Stimulated activated CD4-positive, alpha-beta T cell treated with anti-CD3 and anti-CD28 coated beads, Interleukin-2, amount 100 ng/mL, for 48 hours (primary cell): ENCODE measurements at places on chromosomes 11 and 22.

DNA sequence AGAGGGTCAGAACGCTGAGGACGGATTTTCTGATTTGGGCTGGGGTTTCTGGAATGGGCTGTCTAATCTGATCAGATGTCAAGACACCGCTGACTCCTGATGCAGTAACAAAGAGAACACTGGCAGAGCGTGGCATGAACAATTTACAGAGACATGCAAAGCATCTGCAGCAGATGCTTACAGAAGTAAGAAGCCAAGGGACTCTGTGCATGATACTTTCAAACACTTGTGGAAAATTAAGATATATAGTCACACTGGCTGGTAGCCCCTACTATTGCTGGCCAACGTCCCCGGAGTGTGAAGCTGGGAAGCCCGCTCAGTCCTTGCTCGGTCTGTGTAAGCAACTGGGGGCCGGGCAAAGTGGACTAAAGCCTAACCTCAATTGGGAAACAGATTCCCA, 903.7 kb downstream of the BRD1 start:
- no peak for DNase-seq

DNA sequence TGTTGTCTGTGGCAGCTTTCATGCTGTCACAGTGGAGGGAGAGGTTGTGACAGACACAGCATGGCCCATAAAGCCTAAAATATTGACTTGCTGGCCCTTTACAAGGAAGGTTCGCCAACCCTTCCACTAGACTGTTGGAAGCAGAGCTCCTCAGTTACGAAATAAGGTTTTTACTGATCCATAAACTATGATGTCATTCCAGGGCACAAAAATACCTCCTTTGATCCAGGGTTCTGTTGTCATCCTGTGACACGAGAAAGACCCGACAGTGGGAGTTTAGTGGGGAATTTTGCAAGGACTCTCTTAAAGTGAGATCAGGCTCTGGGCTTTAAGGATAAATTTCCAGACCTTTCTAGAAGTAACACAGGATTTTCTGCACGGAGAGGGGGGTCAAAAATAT, 15.7 kb downstream of the BARX2 start:
- DNase-seq: no peak

DNA sequence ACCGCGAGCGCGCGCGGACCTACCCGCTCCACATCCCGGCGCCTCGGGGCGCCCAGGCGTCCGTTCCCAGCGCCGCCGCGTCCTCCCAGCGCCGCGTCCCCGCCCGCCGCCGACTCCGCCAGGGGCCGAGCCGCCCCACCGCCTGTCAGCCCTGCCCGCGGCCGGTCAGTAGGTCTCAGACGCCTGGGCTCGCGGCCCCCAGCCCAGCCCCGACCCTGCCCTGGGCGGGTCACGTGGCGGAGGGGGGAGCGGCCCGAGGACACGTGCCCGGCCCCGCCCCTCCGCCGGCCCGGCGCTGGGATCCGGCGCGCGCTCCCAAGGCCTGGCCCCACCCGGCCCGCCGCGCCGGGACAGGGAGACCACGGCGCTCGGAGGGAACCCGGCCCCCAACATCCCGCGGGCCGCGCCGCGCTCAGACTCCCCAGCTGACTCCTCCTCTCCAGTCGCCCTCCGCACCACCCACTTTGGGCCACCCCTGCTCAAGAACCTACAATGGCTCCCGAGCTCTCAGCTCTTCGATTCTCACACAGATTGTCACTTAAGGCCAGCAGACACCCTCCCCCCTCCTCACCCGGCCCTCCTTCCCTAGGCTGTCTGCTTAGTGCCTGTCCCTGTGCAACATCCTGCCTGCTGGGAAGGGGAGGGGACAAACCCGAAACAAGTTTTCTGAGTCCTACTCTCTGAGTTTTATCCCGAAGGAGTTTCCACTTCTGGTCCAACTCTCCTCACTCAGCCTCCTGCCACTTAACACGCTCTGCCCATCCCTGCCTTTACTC, at the start of gene RAB3IL1:
RAB3IL1 (minus strand) TSS at position 233 of the 776 bp plus-strand sequence; CDS start at position 34, 199 bp downstream.
- no peak for DNase-seq

DNA sequence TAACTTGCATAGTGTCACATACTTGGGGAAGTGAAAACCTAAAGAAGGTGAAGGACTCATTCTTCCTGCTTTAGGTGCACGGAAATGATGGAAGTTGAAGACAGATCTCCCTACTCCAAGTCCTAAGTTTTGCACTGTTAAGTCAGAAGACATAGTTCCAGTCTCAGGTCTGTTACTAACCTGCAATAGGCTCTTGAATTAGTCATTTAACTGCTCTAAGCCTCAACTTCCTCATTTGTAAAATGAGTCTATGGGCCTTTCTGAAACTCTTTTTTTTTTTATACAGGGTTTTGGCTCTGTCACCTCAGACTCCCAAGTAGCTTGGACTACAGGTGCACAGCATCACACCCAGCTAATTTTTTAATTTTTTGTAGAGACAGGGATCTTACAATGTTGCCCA, 30.8 kb upstream of the POU2AF1 start:
- DNase-seq: no peak

- no peak for DNase-seq
Observed at GRCh38 chr22:47053013-47053725, 290.7 kb downstream of the TBC1D22A start.

GRCh38 chr22:21076912-21077625, 31.3 kb downstream of the LRRC74B start:
- no peak for DNase-seq

DNA sequence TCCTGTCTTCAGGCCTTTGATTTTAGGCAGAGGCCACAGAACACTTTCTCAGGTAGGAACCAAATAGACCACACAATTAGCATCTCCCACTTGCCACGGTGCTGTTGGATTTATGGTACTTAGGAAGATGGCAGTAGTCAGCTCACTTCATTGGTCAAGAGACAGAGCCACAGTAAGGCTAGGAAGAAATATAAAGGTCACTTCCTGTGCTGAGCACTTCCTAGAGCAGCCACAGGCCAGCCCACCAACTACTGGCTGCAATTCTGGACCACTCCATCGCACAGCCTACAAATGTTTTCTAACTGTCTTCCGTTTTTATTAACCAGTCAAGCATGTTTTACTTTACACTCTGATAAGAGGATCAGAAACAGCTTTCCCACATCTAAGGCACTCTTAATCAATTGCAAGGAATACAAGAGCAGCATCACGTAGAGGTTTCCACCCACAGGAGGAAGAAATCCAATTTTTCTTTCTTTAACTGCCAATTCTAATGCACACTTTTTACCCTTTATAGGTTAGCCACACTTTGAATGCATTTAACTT, 54.7 kb downstream of the ABTB2 start:
- DNase-seq: no peak

DNA sequence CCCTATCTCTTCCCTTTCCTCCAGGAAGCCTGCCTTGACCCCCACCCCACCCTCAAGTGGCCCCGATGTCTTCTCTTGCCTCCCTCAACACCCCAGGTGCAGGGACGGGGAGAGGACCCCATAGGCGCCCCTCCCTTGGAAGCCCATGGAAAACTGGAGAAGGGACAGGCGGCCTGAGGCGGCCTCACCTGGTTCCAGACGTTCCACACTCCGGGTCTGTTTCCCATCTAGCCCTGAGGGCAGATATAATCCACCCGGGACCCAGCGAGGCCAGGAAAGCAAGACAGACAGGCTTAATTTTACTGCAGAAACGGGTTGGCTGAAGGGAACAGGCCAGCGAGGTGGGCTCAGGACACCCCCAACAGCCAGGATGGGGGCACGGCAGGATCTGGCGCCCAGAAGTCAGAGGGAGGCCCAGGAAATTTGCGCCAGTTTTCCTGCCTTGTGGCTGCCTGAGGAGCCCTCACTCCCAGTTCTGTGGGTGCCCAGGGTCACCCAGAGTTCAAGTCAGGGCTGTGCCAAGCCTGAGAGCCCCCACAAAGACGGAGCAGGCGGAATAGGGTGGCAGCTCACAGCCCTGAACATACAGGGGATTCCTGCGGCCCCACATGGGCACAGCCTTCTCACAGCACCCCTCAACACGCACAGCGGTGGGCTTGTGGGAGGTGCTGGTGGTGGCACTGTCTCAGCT, 3.0 kb upstream of the SIGIRR start:
- no peak for DNase-seq

DNA sequence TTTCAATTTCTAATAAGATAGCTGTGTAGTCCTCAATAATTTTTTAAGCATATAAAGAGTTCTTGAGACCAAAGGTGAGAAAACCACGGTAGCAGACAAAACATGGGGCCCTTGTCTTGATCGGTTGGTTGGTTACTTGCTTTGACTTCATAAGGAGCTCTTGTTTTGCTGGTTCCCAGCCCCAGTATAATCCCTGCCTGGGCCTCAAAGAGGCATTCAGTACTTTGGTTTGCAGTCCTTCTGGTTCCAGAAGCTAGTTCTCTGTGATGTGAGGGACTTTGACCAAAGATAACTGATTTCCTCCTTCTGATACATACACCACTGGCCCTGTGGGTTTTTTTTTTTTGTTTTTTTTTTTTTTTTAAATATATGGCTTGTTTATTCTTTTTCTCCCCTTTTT, 17.1 kb downstream of the MARK2 start:
- DNase-seq: no peak

DNA sequence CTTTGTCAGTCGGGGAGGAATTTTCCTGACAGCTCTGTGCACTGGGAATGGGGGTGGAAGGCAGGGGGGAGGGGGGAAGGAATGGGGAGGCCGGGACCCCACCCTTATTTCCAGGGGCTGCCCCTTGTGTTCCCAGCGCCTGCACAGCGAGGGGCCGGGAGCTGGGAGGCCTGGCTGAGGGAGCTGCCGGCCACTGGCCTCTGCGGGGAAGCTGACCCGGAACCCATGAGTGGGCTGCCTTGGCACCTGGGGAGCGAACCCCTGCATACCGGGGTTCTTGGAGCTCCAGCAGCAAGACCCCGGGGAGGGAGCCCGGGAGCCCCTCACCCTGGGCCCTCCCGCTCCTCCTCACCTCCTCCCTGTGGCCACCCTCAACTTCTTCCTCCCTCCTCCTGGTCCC, 3.5 kb downstream of the H19 start:
- DNase-seq: no peak

- DNase-seq: no peak
Observed at GRCh38 chr11:17604201-17604914, 57.3 kb downstream of the OTOG start.

- DNase-seq: no peak
Observed at GRCh38 chr22:25147642-25147928, 52.1 kb upstream of the CRYBB3 start.

DNA sequence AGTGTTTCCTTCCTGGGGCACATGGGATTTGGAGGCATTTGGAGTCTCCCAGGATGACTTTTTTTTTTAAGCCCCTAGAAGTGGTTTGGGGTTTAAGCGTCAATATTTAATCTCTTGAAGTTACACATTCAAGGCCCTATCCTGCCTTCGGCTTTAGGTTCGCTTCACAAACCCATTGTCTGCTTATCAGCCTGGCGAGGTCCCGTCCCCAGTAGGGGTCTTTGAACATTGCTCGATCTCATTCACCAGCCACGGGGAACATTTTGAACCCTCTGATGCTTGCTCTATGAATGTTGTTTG, 75.9 kb downstream of the KCNQ1 start:
- DNase-seq: no peak

GRCh38 chr22:41683052-41683451, 5.6 kb downstream of the SNU13 start:
- no peak for DNase-seq

DNA sequence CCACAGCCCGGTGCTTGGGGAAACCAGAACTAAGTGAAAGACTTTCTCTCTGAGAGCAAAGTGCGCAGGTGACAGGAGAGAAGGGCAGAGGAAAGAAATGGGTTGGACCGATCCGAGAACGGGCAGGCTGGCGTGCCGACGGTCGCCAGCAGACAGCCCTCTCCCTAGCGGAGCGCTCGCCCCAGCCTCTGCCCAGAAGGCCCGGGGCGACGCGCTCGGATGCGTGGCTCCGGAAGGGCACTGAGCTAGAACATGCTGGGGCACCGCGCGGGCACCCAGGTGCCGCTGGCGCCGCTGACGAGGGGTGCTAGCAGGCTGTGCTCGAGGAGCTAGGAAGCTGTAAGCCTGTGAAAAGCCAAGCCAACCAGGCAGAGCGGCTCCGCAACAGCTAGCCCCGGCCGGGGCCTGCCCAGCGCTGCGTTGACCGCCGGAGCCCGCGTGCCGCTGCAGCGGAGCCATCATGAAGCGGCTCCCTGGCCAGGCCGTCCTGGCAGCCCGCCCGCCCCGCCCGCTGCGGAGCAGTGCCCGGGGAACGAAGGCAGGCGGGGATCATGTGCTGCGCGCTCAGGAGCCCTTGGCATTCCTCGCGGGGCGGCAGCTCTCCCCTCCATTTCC, 22.1 kb upstream of the RRAS2 start:
- peak; percentile 29 for DNase-seq

- DNase-seq: no peak
Observed at GRCh38 chr11:19919050-19919561, 206.5 kb downstream of the NAV2 start.

GRCh38 chr22:26570864-26571525, 18.9 kb downstream of the TPST2 start:
- DNase-seq: no peak

DNA sequence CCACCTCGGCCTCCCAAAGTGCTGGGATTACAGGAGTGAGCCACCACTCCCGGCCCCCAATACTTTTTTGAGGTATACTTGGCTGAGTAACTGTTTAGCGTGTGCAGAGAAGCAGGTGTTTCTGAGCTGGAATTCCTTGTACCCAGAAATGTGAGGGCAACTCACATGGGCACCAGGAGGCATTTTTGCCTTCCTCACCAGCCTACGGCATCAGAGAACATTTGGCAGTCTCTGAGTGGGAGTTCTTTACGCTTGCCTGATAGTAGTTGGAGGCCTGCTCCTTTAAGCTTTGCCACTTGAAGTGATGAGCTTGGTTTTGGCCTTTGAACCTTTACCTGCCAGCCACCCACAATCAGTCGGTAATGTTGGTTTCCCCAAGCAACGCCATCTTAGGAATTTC, 9.2 kb downstream of the PARVB start:
- no peak for DNase-seq

GRCh38 chr11:10072142-10072541, 221.9 kb downstream of the SBF2 start:
- no peak for DNase-seq

- DNase-seq: no peak
Observed at GRCh38 chr11:44203270-44204043, 106.5 kb downstream of the ALX4 start.

- no peak for DNase-seq
Observed at GRCh38 chr22:20240900-20241299, 27.2 kb downstream of the RTN4R start.

GRCh38 chr22:38689651-38690050, 7.9 kb downstream of the TOMM22 start:
- no peak for DNase-seq

DNA sequence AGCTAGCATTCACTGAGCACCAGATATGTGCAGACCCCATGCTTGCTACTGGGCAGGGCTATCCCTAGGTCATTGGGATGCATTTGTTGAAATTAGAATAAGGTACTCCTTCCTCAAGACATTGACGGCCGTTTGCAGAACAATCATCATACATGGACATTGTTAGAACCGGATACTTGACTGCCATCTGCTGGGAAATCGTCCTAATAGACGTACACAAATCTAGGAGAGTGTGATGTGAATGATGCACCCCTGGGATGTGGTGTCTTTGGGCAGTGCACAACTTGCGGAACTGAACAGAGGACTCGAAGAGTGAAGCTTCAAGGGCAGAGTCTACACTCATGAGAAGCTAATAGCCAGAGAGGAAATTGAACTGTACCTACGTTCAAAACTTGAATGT, 35.9 kb downstream of the MYO18B start:
- DNase-seq: no peak

GRCh38 chr11:104165014-104165413, 1.1 kb upstream of the PDGFD start:
- DNase-seq: no peak
